ENCODE measurements at places on chromosomes 7 and 10. TPM values are rescaled to one million over a fixed set of nuclear protein-coding genes. Genes with fewer than 3 reads are reported as not detected.

The PON1 gene
- not detected for total RNA-seq

The IL2RA gene
- 0.33 TPM for total RNA-seq

The PON3 gene
- 1.2 TPM for total RNA-seq

The PDE6C gene
- total RNA-seq, result not detected

The PLXNA4 gene
- 0.10 TPM for total RNA-seq

The PIK3AP1 gene
- total RNA-seq, result 2.6 TPM

The PRSS37 gene
- total RNA-seq, result not detected

DNA sequence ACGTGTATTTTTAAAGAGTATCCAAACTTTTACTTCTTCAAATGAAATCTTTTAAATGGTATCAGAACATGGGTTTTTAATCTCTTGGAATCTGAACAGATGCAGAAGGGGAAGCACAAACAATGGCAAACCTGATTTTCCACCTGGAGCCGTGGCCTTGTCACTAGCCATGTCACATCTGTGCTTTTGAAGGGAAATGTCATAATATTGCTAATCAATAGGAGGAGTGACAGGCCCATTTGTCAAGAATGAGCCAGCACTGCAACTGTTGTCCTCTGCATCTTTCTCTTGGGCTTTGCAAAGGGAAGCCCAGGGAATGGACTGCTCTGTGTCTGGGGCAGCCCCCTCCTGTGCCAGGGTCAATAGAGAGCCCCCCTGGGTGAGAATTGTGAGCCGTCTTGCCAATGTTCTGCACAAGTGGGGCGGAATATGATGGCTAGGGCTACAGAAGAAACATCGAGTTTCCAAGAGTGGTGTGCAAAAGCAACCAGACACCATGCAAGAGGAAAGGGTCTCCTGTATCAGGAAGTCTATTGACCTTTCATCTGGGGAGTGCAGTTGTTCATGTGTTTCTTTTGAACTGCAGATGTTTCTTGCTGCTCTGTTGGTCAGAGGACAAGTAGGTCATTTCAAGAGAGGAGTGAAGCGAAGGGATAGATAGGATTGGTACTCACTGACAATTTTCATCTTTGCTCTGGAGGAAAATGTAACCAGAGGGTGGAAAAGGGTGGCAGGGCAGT lies 181.8 kb upstream of the NPVF start:
- no peak overlapping the region for H3K27ac ChIP-seq
- no peaks in the 10 kb centered on the region for H3K4me1 ChIP-seq

GRCh38 chr7:7739204-7740036 lies 21.0 kb upstream of the RPA3 start:
- H3K36me3 ChIP-seq, result no peaks in the 10 kb centered on the region
- peaks cover 33% of the 10 kb centered on the region for H3K4me1 ChIP-seq
- peak overlapping the region; percentile 65 for H3K27ac ChIP-seq

GRCh38 chr7:140489026-140489359 lies 9.7 kb upstream of the MKRN1 start:
- H3K27ac ChIP-seq, result no peak overlapping the region
- H3K4me1 ChIP-seq, result no peaks in the 10 kb centered on the region
- DNase-seq, result no peak
- H3K4me3 ChIP-seq, result no peak overlapping the region
- H3K27me3 ChIP-seq, result no peaks in the 10 kb centered on the region

DNA sequence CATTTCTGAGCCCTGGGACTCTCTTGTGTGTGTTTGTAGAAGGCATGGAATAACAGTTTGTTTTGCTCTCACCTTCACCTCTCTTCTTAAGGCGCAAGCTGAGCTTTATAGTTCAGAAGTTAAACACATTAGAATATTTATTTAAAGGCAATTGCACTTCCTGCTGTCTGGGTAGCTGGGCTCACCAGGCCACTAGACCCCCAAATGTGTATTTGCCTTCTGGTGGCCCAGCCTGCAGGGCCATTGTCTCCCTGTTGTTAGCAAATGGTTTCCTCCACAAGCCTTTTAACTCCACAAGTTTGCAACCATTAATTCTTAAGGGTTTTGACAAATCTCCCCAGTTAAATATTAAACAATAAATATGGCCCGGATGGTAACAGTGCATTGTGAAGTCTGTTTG lies 31.1 kb upstream of the NEUROD6 start:
- H3K4me3 ChIP-seq, result no peak overlapping the region
- no peaks in the 10 kb centered on the region for H3K36me3 ChIP-seq
- no peak overlapping the region for H3K27ac ChIP-seq

DNA sequence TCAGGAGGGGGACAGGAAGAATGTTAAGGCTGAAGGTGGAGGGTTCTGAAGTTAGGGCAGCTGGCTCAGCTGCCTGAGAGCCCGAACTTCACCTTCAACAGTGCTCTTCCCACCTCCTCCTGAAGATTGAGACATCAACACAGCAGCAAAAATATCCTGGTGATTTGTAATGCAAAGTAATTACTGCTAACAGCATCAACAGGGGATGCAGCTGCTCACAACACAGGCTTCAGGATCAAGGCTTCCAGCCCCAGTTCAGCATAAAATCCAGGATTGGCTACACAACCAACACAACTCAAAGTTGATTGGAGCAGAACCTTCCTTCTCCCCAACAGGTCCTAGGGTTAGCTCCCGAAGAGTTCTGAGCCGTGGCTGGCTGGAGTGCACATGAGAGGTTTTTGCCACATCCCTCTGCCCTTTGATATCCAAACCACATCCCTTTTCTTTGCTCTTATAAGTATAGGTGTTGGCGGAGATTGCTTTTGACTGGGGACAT lies 242.4 kb downstream of the KIAA1217 start:
- no peak overlapping the region for H3K27ac ChIP-seq
- H3K4me3 ChIP-seq, result no peak overlapping the region
- DNase-seq, result no peak
- H3K4me1 ChIP-seq, result no peaks in the 10 kb centered on the region

- no peak overlapping the region for H3K4me3 ChIP-seq
- no peaks in the 10 kb centered on the region for H3K36me3 ChIP-seq
- DNase-seq, result no peak
- peaks cover 3% of the 10 kb centered on the region for H3K27me3 ChIP-seq
These were observed 10.3 kb upstream of the ANKRD1 start for GRCh38 chr10:90930971-90931871.

GRCh38 chr7:123867225-123867624 lies 22.3 kb downstream of the HYAL4 start:
- peaks cover 6% of the 10 kb centered on the region for H3K27me3 ChIP-seq
- H3K36me3 ChIP-seq, result no peaks in the 10 kb centered on the region
- no peak for DNase-seq
- H3K27ac ChIP-seq, result no peak overlapping the region
- no peak overlapping the region for H3K4me3 ChIP-seq
- H3K4me1 ChIP-seq, result no peaks in the 10 kb centered on the region

DNA sequence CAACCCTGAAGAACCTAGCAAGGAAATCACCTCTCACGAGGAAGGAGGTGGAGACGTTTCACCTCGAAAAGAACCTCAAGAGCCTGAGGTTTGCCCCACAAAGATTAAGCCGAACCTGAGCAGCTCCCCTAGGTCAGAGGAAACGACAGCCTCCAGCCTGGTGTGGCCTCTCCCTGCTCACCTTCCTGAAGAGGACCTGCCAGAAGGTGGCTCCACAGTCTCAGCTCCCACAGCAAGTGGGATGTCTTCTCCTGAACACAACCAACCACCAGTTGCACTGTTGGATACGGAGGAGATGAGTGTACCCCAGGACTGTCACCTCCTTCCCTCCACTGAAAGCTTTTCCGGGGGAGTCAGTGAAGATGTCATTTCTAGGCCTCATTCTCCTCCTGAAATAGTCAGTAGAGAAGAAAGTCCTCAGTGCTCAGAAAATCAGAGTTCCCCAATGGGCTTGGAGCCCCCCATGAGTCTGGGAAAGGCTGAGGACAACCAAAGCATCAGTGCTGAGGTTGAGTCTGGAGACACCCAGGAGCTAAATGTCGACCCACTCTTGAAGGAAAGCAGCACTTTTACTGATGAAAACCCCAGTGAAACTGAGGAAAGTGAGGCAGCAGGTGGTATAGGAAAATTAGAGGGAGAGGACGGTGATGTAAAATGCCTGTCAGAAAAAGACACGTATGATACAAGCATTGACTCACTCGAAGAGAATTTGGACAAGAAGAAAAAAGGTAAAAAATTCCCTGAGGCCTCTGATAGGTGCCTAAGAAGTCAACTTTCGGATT lies 150.2 kb downstream of the LCOR start:
- DNase-seq, result no peak
- no peaks in the 10 kb centered on the region for H3K4me1 ChIP-seq
- H3K36me3 ChIP-seq, result no peaks in the 10 kb centered on the region

DNA sequence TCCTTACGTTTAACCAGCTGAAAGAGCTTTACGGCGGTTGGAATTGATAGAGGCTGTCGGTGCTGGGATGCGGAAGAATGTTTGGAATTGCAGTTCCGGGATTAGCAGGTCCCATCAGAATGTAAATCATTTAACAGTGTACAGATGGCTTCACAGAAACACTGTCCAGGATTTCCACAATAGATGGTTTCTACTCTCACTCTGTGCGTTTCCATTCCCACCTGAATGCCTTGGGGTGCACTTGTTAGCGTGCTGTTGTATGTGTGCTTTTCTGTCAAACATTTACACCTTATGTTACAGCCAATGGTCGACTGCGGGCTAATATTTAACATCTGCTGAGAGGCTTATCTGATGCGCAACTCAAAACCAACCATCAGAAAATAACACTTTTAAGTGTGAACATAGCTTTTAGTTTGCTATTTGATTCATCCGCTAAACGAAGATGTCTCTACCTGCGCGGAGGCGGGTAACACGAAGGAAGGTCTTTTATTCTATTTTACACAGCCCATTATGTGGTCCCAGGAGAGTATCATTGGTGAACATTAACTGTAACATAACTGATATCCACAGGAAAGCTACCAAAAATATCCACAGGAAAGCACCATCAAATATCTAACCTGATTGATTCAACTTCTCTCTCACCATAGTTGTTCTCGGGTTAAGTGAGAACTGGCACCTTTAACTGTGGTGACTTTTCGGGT lies 179.0 kb downstream of the PRPF18 start:
- DNase-seq, result no peak
- H3K4me3 ChIP-seq, result no peak overlapping the region
- no peaks in the 10 kb centered on the region for H3K36me3 ChIP-seq
- no peak overlapping the region for H3K27ac ChIP-seq
- H3K27me3 ChIP-seq, result no peaks in the 10 kb centered on the region

DNA sequence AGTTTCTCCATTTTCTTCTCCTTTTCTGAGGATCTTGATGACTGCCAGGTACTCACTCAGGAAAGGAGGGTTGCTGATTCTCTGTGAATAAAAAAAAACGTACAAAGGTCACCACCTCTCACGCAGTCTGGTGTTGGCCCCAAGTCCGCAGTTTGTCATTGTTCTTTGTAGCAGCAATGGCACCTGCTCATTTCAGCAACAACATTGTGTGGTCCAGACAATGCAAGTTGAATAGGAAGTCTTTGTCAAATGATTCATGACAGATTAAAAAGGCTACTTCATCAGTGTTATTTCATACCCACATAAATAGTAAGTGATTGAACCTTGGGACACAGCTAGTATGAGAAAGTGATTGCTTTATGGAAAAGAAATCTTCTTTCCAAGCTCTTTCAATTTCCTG lies 653.5 kb upstream of the MGMT start:
- no peaks in the 10 kb centered on the region for H3K4me1 ChIP-seq
- H3K36me3 ChIP-seq, result no peaks in the 10 kb centered on the region
- H3K27me3 ChIP-seq, result no peaks in the 10 kb centered on the region
- H3K4me3 ChIP-seq, result no peak overlapping the region
- no peak for DNase-seq
- H3K27ac ChIP-seq, result no peak overlapping the region

GRCh38 chr10:103816431-103816830 lies 38.9 kb downstream of the SH3PXD2A start:
- no peak for DNase-seq
- H3K4me3 ChIP-seq, result no peak overlapping the region
- H3K4me1 ChIP-seq, result no peaks in the 10 kb centered on the region
- no peaks in the 10 kb centered on the region for H3K36me3 ChIP-seq
- H3K27ac ChIP-seq, result no peak overlapping the region
- no peaks in the 10 kb centered on the region for H3K27me3 ChIP-seq

DNA sequence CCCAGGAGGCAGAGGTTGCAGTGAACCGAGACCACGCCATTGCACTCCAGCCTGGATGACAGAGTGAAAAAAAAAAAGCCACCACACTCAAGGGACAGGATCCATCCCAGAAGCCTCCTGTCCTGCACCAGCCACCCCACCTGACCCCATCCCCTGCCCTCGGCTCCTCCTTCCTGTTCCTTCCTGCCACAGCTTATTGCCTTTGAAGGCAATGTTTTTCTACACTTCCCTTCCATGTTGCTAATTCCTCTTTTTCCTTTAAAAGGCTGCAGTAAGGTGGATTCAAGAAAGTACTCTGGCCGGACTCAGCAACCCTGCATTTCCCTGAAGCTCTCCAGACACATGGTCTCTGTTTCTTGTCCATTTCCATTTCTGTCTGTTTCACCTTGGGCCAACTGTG lies 80.9 kb downstream of the FAM171A1 start:
- no peak for DNase-seq
- H3K27me3 ChIP-seq, result no peaks in the 10 kb centered on the region
- H3K27ac ChIP-seq, result no peak overlapping the region
- no peaks in the 10 kb centered on the region for H3K36me3 ChIP-seq
- no peaks in the 10 kb centered on the region for H3K4me1 ChIP-seq

DNA sequence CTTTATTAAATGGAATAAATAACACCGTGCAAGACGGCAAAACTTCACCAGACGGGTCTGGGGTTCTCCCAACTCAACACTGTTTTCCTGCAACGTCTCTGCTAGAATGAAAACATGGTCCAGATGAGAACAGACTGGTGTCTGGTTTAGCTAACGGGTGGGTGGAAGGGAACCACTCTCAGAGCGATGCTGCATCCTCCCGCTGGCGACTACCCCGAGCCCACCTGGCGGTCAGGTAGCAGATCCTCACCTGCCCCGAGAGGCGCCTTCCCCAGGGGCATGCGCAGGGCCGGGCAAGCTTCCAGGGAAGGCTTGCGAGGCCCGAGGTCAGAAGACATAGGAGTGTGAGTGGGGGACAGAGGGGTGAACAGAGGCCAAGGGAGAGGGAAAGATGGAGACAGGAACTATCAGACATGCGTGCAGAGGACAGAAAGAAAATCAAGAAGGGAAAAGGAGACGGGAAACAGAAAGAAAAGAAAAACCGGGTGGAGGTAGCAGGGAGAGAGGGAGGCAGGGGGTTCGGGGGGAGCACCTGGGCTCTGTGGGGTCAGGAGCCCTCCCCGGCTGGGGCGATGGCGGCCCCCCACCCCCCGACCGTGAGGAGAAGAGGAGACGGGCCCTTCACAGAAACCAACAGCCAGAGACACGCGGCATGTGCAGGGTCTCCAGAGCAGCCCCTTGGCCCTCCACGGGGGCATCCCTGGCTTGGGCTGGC lies 222.0 kb downstream of the MAD1L1 start:
- no peaks in the 10 kb centered on the region for H3K36me3 ChIP-seq
- H3K4me3 ChIP-seq, result no peak overlapping the region
- H3K4me1 ChIP-seq, result no peaks in the 10 kb centered on the region
- no peaks in the 10 kb centered on the region for H3K27me3 ChIP-seq
- H3K27ac ChIP-seq, result no peak overlapping the region

GRCh38 chr10:64537928-64538327 lies 1016.7 kb downstream of the REEP3 start:
- H3K27ac ChIP-seq, result no peak overlapping the region
- H3K4me3 ChIP-seq, result no peak overlapping the region
- no peaks in the 10 kb centered on the region for H3K27me3 ChIP-seq
- H3K36me3 ChIP-seq, result no peaks in the 10 kb centered on the region
- no peak for DNase-seq
- no peaks in the 10 kb centered on the region for H3K4me1 ChIP-seq

- H3K36me3 ChIP-seq, result no peaks in the 10 kb centered on the region
- no peak for DNase-seq
- no peaks in the 10 kb centered on the region for H3K27me3 ChIP-seq
- H3K4me1 ChIP-seq, result no peaks in the 10 kb centered on the region
These were observed 13.0 kb downstream of the OGDHL start for GRCh38 chr10:49749144-49749543.

- no peak overlapping the region for H3K4me3 ChIP-seq
- no peak for DNase-seq
- H3K27ac ChIP-seq, result no peak overlapping the region
These were observed 112.8 kb downstream of the BUB3 start for GRCh38 chr10:123266971-123267370.
